Iris pigment epithelial cell (primary cell): ENCODE measurements at places on chromosomes 4 and X.

GRCh38 chr4:2743518-2744445 is 12.4 kb downstream of the TNIP2 start:
- no peak for DNase-seq

DNA sequence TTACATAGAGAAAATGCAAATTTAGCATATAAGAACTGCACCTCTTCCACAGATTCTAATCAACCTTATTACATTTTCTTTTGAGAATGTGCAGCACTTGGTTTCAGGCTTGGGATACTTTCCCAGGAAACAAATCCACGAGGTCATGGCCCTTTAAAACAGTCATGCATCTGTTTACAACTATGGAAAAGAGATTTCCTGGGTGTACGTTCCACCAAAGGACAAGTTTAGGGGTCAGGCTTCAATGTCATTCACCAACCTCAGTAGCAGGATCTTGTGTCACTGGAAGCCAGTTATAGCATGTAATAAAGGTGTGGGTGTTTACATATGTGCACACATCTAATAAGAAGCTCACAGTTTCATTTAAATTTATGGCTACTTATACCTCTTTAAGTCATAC is 30.7 kb downstream of the EREG start:
- DNase-seq: peak; percentile 61

DNA sequence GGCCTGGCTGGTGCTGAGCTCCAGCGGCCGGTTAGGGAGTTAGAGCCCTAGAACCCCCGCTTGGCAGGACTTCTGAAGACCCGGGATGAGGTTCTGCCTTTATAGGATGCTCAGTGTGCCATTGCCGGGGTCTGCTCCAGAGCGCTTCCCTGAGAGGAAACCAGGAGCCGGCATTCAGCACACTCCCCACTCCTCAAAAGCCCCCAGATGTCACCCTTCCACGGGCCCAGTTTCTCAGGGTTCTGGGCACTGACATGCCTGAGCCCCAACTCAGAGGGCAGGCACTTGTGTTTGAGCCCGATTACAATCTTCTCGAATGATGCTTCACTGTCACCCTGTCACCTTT is 6.5 kb downstream of the NKX3-2 start:
- no peak for DNase-seq

GRCh38 chr4:90816754-90817153 is 689.6 kb downstream of the CCSER1 start:
- DNase-seq: no peak

DNA sequence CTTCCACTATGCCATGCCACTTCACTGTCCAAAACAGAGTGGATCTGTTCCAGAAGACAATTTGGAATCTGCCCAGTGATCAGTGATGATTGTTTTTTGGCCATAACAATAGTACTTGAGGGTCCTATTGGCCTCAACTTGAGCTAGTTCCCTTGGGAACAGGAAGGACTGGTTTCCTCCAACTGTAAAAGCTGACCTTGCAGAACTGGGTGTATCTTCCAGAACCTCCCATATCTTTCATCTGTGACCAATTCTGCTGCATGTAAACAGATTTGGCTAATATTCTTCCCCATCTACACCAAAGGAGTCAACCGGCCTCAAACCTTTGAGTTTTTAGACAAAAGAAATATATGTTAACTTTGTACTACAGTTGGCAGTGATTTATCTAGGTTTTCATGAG is 165.1 kb upstream of the TRPC5 start:
- no peak for DNase-seq

- DNase-seq: no peak
Observed at GRCh38 chrX:8346060-8346459, 118.6 kb upstream of the VCX3B start.

- no peak for DNase-seq
Observed at GRCh38 chrX:48747415-48748016, 14.0 kb upstream of the GLOD5 start.

DNA sequence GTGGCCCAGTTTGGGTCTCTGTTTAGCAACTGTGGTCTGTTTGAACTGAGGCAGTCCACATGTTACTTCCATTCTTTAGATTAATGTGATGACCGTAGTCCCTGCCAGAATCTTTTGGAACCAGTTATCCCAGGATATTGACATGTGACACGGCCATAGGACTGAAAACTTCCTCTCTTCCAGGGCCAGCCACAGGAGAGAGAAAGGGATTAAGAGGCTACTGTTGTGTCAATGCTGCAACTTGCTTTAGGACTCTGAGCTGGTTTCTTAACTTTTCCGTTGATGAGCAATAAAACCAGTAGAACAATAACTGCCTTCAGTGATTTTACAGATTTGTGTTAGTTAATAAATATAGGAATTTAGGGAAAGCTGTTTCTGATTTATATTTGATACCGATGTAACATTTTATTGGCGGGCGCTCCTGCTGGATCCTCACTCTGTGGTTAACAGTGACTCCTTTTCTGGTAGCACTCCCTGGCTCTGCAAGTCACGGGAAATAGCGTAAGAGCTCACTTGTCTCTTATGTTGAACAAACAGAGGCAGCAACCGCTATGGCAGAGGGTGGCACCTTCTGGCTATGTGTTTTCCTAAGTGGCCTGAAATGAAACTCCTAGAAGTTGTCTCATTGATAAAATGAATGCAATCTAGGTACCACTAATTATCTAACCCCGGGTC is 2.5 kb downstream of the TENM3 start:
- peak; percentile 36 for DNase-seq
